ENCODE measurements at places on chromosomes 4 and X. TPM values are rescaled to one million over a fixed set of nuclear protein-coding genes. Genes with fewer than 3 reads are reported as not detected.

- no peak for DNase-seq
These were observed 48.0 kb downstream of the SEPTIN11 start for GRCh38 chr4:76997532-76997931.

- DNase-seq = no peak
These were observed 8.9 kb upstream of the RUFY3 start for GRCh38 chr4:70712604-70713452.

DNA sequence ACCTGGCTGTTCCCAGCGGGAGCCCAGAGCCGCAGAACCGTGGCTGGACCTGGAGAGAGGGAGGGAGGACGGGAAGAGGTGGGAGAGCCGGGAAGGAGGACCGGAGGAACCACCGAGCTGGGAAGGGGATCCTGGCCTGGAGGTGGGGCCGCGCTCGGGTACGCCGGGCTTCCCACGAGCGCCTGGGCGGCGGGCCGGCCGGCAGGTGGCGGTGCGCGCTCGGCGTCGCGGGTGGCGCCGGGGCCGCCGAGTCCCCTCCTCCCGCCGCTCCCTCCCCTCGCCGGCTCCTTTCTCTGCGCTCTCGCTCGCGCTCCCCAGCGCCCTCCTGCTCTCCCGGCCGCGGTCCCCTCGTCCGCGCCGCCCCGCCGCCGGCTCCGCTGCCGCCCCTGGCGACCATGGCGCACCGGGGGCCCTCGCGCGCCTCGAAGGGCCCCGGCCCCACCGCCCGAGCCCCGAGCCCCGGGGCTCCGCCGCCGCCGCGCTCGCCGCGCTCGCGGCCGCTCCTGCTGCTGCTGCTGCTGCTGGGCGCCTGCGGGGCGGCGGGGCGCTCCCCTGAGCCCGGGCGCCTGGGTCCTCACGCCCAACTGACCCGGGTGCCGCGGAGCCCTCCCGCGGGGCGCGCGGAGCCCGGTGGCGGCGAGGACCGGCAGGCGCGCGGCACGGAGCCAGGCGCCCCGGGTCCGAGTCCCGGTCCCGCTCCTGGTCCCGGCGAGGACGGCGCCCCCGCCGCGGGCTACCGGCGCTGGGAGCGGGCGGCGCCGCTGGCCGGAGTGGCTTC, at the start of gene SORCS2:
Gene SORCS2 (plus strand): TSS at position 287 of the 778 bp plus-strand sequence.
- DNase-seq = no peak

GRCh38 chr4:58561170-58561569, 1451.0 kb upstream of the IGFBP7 start:
- DNase-seq = no peak

The GNRHR gene
- total RNA-seq = not detected

The WDFY3 gene
- 0.60 TPM for total RNA-seq

GRCh38 chr4:76964769-76965168, 15.2 kb downstream of the SEPTIN11 start:
- DNase-seq = no peak

- no peak for DNase-seq
These were observed 112.7 kb upstream of the PTPN13 start for GRCh38 chr4:86481440-86481839.

GRCh38 chr4:138647433-138647832, 368.1 kb upstream of the NOCT start:
- no peak for DNase-seq

The GAB1 gene
- total RNA-seq = 0.64 TPM

The CSAG1 gene
- not detected for total RNA-seq

DNA sequence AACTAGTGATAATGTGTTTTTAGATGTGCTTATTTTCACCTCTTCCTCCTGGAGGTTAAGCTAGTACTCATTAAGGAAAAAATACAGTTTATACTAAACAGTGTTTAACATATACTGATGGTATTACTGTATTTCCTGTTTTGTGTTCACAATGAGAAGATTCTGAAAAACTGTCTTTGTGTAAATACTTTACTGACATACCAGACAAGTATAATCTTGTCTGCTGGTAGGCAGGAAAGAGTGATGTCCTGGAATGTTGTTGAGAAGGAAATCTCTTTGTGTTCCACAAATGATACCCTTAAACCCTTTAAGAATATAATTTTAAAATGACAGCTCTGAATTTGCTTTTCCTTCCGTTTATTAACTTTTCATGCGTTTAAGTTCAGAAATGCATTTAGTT, 205.5 kb upstream of the NUDT6 start:
- DNase-seq = no peak

DNA sequence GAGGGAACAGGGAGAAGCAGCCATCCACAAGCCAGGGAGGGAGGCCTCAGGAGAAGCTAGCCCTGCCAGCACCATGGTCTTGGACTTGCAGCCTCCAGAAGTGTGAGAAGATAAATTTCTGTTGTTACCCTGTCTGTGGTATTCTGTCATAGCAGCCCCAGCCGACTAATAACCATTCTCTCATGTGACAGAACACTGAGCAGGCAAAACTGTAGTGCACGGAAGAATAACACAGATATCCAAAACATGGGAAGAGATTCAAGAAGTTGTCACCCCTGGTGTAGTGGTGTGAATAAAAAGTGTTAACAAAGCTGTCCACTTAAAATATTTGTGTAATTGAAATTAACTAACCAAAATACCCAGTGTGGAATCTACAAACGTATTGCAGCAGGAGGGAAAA, 265.0 kb downstream of the ARHGAP10 start:
- no peak for DNase-seq

DNA sequence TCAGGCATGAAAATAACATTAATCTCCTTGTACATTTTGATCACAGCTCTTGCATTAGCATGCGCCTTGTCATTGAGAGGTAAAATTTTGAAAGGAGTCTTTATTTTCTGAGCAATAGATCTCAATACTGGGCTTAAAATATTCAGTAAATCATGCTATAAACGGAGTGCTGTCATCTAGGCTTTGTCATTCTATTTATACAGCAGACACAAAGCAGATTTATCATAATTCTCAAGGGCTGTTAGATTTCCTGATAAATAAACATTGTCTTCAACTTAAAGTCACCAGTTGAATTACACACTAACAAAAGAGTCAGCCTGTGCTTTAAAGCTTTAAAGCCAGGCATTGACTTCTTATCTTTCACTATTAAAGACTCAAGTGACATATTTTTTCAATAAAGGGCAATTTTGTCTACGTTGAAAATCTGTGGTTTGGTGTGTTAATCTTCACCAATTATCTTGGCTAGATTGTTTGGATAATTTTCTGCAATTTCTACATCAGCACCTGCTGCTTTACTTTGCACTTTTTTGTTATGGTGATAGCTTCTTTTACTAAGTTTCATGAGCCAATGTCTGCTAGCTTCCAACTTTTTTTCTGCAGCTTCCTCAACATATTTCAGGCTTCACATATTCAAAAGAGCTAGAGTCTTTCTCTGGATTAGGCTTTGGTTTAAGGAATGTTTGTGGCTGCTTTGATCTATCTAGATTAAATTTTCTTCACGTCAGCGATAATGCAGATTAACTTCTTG, 27.9 kb upstream of the UGT2B4 start:
- DNase-seq = no peak

The EDA gene
- total RNA-seq = 1.5 TPM

DNA sequence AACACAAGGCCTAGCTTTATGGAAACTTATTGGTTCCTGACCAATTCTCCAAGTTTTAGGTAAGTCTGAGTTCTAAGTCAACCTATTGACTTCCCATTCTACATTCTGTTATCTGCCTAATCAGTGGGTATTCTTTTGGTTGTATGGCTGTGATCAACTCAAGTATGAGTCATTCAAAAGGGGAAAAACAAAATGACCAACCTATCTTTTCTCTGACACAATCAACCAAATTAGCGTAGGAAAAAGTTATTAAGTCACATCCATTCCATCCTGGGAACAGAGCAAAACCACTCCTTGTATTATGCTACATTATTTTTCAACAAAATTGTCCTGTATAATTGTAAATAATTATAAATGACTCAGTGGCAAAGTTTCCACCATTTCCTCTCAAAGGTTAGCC, 136.2 kb downstream of the SHROOM4 start:
- DNase-seq = no peak

DNA sequence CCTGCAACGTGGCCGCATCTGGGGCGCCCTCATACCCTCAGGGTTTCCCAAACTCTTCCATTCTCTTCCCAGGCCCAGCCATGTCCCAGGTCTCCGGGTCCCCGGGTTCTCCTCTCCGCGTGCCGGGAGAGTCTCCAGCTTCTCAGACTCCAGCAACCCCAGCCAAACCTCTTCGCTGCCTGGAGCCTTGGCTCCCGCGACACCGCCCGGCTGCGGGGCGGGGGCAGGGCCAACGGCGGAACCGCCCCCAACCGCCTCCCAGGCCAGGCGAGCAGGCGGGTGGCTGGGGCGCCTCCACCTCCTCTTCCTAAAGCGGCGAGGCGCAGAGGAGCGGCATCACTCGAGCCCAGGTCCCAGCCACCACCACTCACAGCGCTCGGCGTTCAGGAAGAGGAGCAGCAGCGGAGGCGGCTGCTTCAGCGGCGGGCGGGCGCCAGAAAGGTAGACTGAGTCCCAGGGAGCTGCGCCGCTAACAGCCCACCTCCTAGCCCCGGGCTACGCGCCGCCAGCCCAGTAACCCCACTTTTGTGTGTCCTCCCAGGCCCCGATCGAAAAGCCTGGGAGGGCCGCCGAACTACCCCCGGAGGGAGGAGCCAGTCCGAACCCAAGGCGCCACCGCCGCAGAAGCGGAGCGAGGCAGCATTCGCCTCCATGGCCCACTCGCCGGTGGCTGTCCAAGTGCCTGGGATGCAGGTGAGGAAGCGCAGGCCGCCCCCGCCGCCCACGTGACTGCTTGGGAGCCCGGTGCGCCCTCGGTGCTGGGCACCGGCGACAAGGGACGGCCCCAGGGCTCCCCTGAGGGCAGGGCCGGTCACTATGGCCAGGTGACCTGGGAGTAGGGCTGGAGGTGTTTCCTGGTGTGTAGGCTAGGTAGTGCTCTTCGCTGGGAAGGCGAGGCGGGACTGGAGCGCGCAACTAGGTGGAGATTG, at the start of gene STK26:
Gene STK26 (plus strand): TSS at position 336 of the 929 bp plus-strand sequence. CDS start 316 bp downstream, at position 652.
- DNase-seq = peak; percentile 75

- no peak for DNase-seq
These were observed 92.6 kb downstream of the IL13RA2 start for GRCh38 chrX:114924856-114925255.

The RBMXL3 gene
- total RNA-seq = not detected

DNA sequence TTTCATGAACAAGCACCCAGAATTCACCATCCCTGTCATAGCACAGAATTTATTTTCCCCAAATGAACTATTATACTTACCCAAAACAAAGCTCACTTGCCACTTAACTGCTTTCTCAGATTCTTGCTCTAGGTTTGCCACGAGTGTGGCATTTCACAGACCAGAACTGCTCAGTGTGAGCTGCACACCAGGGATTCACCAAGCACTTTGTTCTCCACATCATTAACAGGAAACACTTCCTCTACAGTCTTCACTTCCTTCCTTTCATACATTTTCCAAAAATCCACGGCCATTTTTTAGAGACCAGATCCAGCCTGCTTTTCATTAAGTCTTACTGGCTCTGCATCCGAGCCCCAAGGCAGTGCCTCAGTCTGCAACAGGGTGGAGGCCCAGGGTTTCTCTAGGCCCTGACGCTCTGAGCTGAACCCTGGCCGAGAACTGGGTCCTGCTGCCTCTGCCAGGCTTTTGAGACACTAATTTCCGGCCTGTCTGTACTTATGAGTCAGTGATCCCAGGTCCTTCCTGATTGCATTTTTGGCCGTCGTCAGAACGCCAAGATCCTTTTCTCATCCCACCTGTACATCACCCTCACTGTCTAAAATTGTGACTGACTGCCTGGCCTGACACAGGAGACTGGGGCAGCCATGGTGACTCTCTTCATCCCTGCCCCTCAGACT, 67.6 kb upstream of the MTNR1A start:
- DNase-seq = no peak

GRCh38 chr4:184147858-184148737, 69.6 kb downstream of the ENPP6 start:
- DNase-seq = no peak

DNA sequence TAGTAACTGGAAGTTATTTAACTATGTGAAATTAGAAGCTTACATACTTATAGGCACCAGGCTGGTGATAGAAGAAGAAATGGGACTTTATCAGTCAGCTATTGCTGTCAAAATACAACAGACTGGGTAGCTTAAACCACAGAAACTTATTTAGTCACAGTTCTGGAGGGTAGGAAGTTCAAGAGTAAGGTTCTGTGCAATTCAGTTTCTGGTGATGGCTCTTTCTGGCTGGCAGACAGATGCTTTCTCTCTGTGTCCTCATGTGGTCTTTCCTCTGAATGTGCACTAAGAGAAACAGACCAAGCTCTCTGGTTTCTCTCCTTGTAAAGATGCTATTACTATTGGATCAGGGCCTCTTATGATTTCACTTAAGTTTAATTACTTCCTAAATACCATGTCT, 92.1 kb upstream of the ANKRD50 start:
- no peak for DNase-seq

DNA sequence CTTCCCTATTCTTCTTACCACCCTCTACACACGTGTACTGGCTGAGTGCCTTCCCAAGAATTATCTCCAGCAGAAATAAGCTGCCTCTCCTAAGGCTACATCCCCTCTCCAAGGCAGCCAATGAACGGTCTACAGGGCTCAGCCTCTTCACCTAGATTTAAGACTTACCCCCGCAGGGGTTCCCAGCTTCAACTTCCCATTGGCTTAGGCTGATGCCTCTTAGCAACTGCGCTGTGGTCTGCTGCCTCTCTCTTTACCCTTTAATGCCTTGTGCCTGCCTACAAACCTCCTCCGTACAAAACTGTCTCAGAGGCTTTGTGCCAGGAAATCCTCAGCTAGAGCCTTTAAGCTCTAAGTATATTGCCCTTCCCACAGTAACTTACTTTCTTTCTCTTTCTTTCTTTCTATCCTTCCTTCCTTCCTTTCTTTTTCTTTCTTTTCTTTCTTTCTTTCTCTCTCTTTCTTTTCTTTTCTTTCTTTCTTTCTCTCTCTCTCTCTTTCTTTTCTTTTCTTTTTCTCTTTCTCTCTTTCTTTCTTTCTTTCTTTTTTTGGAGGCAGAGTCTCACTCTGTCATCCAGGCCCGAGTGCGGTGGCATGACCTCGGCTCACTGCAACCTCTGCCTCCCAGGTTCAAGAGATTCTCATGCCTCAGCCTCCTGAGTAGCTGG, 15.1 kb upstream of the PIGA start:
- DNase-seq = no peak

DNA sequence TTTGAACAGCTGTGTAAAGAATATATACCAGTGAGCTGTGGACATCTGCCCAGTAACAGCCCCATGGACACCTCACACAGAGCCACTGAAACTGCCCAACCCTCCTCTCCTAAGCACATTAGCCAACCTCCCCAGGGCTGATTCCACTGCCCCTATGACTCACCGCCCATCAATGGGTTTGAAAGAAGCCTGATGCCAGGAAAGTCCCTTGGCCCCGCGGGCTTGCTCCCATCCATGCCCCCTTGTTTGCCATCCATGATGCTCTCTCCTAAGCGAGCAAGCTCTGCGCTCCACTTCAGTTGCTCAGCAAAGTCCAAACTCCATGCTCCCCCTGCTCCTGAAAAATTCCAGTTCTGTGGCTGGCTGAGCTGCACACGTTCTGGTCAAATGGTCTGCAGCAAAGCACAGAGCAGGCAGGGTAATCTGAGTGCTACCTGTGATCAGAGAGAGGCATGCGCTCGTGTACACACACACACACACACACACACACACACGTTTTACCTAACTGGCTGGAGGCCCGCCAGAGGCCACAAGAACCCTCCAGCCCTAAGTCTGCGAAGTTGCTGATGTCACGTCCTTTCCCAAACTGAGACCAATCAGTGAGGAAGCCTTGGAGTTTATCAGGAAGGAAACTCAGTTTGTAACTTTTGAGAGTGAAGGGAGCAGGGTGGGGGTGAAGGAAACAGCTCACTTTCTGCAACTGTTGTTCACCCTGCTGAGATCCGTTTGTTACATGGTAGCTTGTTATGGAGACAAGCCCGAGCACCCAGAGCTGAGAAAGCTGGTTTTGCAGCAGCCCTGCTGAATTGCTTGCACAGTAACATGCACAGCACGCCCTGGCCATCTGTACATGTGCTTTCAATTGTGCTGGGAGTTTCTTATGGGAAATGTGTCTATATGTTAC, at the start of gene ASB9:
Gene ASB9 (minus strand): TSS at position 466 of the 904 bp plus-strand sequence. CDS start 209 bp downstream, at position 257.
- peak; percentile 22 for DNase-seq

The ZNF157 gene
- total RNA-seq = 0.47 TPM

Data from CD4-positive, alpha-beta T cell (primary cell).